ENCODE measurements at places on chromosomes 1 and 21. TPM values are rescaled to one million over a fixed set of nuclear protein-coding genes. Genes with fewer than 3 reads are reported as not detected.

Gene CD247
- 3.5 TPM for total RNA-seq

Gene RGS8
- total RNA-seq = not detected

Gene SPRR2G
- 9.0 TPM for total RNA-seq

Gene SYPL2
- 0.19 TPM for total RNA-seq

Gene CD1D
- 1.9 TPM for total RNA-seq

Gene COL18A1
- total RNA-seq = 69.0 TPM

Gene TRPM2
- 1.5 TPM for total RNA-seq

Gene S100A8
- 17,245 TPM for total RNA-seq

Gene MROH9
- not detected for total RNA-seq

Gene NRDC
- total RNA-seq = 35.1 TPM

Gene TMEM61
- total RNA-seq = 2.3 TPM

All from esophagus squamous epithelium (tissue), 5 donors.